Left ventricle myocardium inferior (tissue), 1 donor: ENCODE measurements at places on chromosomes 3 and 15. TPM values are rescaled to one million over a fixed set of nuclear protein-coding genes. Genes with fewer than 3 reads are reported as not detected.

The CHST2 gene
- 1.8 TPM for total RNA-seq

The SLC22A14 gene
- not detected for total RNA-seq

The CPLX3 gene
- 1.2 TPM for total RNA-seq

The CFAP44 gene
- total RNA-seq: 1.5 TPM

The NOX5 gene
- not detected for total RNA-seq

The RBPMS2 gene
- total RNA-seq: 276 TPM

The GAP43 gene
- 1.2 TPM for total RNA-seq

The CHST13 gene
- 0.11 TPM for total RNA-seq

The SCN10A gene
- total RNA-seq: 0.19 TPM

The SPINK8 gene
- total RNA-seq: not detected

The CHRNA3 gene
- 0.25 TPM for total RNA-seq

The PROS1 gene
- total RNA-seq: 48.3 TPM

The TUBGCP4 gene
- 10.8 TPM for total RNA-seq

The NAALADL2 gene
- 5.8 TPM for total RNA-seq

The RETNLB gene
- not detected for total RNA-seq

The CPN2 gene
- total RNA-seq: 2.4 TPM

The DOCK3 gene
- total RNA-seq: 3.9 TPM

The NLGN1 gene
- 13.7 TPM for total RNA-seq

The ATP2C1 gene
- total RNA-seq: 57.1 TPM

The PLA2G4D gene
- not detected for total RNA-seq

The GPR149 gene
- total RNA-seq: not detected

The NPAP1 gene
- not detected for total RNA-seq

The CDHR4 gene
- total RNA-seq: not detected

The ZSCAN2 gene
- total RNA-seq: 7.4 TPM

The CADPS gene
- 25.0 TPM for total RNA-seq

The NMNAT3 gene
- total RNA-seq: 10.7 TPM

The IQCH gene
- 1.1 TPM for total RNA-seq

The SERINC4 gene
- total RNA-seq: 0.44 TPM

The THAP10 gene
- total RNA-seq: 5.6 TPM

The FSIP1 gene
- 1.2 TPM for total RNA-seq

The A4GNT gene
- total RNA-seq: not detected

The CEP97 gene
- total RNA-seq: 5.9 TPM

The RASL12 gene
- 12.9 TPM for total RNA-seq

The ERC2 gene
- total RNA-seq: 0.99 TPM

The GOLGA8S gene
- total RNA-seq: 0.33 TPM

The MRAS gene
- 349 TPM for total RNA-seq

The CLDN18 gene
- total RNA-seq: not detected

The PRR23A gene
- total RNA-seq: not detected

The BFSP2 gene
- not detected for total RNA-seq

The NDUFAF3 gene
- 159 TPM for total RNA-seq

The EOMES gene
- 0.14 TPM for total RNA-seq

The ZPLD1 gene
- total RNA-seq: not detected

The LRRIQ4 gene
- total RNA-seq: not detected

The IMPG2 gene
- 0.11 TPM for total RNA-seq

The BNIP2 gene
- 78.0 TPM for total RNA-seq

The P2RY1 gene
- total RNA-seq: 11.2 TPM

The ASB14 gene
- total RNA-seq: 23.3 TPM

The SYNM gene
- total RNA-seq: 378 TPM

The FGF12 gene
- 325 TPM for total RNA-seq

The PLEKHO2 gene
- 8.0 TPM for total RNA-seq

The PYGO1 gene
- total RNA-seq: 5.2 TPM

The GABRG3 gene
- total RNA-seq: not detected

The TM4SF18 gene
- 11.2 TPM for total RNA-seq

The TRH gene
- total RNA-seq: not detected

The MST1 gene
- 5.4 TPM for total RNA-seq

The CCK gene
- not detected for total RNA-seq

The RPL32 gene
- total RNA-seq: 880 TPM
